ENCODE measurements at places on chromosomes 11 and 22. TPM values are rescaled to one million over a fixed set of nuclear protein-coding genes. Genes with fewer than 3 reads are reported as not detected.

The CCDC89 gene
- polyA plus RNA-seq = 3.0 TPM

DNA sequence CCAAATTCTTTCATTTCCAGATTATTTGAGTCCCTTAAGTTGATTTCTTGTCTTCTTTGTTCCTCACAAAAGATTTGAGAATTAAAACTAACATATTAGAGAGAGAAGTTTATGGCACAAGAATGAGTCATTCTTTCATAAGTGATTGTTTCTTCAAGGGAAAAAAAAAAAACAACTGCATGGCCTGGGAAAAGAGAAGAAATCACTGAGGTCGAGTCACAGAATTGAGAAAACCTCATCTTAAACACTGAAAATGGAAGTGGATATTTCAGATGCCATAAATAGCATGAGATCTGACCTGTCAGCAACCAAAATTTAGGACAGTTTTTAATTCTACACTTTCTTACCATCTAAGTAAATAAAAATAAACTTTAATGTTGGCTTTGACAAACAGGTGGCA, 87.2 kb downstream of the CWF19L2 start:
- DNase-seq = no peak

DNA sequence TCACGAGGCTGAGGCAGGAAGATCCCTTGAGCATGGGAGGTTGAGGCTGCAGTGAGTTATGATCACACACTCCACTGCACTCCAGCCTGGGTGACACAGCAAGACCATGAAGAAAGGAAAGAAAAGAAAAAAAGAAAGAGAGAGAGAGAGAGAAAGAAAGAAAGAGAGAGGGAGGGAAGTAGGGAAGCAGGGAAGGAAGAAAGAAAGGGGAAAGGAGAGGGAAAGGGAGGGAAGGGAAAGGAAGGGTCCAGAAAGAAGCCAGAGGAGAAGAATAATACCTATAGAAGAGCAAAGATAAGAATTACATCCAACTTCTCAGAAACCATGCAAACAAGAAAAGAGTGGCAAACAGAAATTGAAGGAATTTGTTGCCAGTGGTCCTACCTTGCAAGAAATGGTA, 17.2 kb upstream of the ZFTA start:
- DNase-seq = no peak

- no peak for DNase-seq
These were observed 2.8 kb downstream of the OR52A1 start for GRCh38 chr11:5151713-5152153.

DNA sequence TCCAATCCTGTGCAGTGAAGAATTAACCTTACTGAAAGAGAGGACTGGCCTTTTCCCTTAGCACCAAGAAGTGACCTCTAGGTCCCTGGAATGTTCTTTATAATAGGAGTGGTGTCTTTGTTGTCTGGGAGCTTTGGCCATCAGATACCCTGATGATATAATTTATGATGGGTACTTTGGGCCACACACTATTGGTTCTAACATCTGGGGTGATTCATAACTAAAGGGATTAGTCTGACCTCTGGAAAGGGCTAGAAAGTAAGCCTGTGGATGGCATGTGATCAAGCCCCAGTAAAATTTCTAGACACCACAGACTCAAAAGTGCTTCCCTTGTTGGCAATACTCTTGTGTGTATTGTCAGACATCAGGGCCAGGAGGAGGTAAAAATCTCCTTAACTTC, 891.2 kb downstream of the KCNA4 start:
- no peak for DNase-seq

DNA sequence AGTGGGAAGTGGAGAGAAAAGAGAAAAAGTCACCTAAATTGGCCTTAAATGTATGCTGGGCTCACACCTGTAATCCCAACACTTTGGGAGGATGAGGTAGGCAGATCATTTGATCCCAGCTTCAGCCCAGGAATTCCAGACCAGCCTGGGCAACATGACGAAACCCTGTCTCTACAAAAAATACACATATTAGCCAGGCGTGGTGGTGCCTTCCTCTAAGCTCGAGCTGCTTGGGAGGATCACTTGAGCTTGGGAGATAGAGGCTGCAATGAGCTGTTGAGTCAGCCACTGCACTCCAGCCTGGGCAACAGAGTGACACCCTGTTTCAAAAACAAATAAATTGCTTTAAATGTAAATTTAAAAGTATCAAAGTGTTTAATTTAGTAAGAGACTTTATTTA, 3.9 kb downstream of the CBL start:
- no peak for DNase-seq

DNA sequence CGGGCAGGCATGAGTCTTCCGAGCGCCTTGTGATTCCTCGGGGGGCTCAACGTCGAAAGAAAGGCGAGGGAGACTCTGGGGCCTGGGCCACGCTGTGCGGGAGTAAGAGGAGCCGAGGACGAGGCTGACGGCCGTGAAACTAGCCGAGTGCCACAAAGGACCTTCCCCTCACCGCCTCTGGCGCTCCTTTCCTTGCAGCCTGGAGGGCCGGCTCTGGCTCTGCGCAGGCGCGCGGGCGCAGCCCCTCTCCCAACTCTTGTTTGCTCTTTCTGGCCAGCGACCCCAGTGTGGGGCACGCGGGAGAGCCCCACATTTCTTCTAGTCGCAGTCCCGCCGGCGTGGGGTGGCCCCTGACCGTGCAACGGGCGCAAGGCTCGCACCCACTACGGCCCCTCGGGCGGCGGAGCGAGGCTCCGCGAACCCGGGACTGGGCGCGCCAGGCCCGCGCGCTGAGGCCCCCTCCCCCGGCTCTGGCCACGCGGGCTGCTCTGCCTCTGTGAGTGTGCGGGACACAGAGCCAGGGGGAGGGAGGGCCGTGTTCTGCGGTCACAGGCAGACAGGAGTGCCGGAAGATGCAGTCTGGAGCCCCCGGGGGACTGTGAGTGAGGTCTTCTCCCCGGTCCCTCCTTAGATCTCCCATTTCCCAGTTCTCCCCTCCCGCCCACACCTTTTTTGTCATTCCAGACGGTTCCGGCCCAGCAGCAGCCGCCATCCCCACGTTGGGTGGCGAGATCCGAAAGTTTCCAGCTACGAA, 1.0 kb upstream of the TOB2 start:
- DNase-seq = no peak

GRCh38 chr11:61054927-61055562, 47.2 kb upstream of the CD5 start:
- no peak for DNase-seq

- DNase-seq = no peak
These were observed at the start of gene KLHL35 for GRCh38 chr11:75432911-75433321. KLHL35 (minus strand) TSS chr11:75433203; CDS start chr11:75430629, 2,574 bp downstream.
